Inflammatory macrophage treated with lipopolysaccharide for 4 hours (primary cell): ENCODE measurements at places on chromosomes 1 and 21.

DNA sequence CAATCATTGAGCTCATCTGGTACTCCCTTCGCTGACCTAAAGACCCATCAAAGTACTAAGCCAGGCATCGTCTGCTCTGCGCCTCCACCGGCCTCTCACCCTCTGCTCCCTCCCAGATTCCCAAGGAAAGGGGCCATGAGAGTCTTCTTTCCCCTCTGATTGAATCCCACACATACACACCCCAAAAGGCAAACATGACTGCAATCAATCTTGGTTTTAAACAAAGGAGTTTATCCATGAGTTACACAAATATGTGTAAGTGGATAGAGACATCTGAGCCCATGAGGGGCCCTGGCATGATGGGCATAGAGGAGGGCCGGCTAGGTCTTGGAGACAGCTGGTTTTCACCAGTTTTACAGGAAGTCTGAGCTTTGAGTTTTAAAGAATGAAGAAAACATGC, 50.9 kb downstream of the CAPN2 start:
- DNase-seq: no peak

DNA sequence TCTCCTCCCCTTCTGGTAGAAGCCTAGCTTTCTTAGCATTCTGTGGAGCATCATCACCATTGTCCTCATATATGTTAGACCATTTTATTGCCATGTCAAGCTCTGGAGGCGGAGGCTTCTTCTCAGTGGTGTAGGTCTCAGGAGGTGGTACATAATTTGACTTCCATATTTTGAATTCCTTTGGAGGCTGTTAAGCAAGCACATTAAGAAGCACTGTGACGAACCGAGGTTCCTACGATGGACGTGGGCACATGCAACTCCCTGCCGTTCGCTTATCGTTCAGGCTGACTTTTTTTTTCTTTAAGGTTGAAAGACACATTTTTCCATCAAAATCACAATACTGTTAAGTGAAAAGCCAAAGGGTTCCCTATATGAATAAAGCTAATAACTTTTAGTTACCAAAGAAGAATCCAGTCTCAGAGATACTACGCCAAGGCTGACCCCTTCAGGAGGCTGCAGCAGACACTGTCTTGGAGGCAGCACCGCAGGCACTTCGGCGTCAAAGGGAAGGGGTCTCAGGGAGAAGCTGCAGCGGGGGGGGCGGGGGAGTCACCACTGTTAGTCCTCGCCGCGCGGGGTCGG, 835 bp downstream of the C1orf52 start:
- DNase-seq: peak; percentile 44

DNA sequence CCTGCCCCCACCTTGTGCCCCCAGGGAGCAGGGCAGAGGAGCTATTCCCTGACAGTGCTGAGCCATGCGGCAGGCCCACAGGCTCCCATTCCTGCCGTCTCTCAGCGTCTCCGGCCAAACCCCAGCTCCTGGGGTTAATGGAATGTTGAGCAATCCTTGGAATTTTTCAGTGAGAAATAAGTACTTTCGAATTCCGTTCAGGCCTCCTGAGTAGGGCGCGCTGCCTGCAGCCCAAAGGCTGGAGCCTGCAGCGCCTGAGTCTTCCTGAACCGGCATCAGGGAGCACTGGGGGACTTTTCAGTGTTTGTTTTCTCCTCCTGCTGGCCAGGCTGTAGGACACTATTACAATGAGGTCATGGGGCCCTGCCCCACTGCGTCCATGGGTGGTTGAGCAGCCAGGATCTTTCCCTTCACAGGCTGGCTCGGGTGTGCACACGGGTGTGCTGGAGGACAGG, 33.3 kb upstream of the CSF1 start:
- no peak for DNase-seq

DNA sequence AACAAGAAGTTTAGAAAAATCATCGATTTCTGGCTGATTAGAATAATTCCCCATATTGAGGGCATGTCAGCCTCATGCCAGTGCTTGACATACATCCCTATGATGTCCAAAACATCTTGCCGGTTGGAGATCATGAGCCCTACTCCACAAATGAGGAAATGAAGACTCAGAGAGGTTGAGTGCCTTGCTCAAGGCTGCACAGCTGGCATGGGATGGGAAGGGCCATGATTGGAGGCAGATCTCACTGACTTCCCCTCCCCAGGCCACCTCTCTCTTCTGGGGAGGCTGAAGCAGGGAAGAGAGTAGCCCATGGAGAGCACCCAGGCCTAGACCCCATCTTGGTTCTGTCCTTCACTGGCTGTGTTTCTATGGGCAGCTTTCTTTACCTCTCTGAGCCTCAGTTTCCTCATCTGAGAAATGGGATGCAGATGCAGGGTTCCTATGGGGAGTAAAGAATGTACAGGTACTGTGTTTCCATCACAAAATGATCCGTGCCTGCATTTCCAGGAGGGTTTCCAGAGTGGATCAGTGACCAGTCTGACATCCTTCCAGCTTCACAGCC, 145.7 kb downstream of the SYF2 start:
- DNase-seq: no peak

GRCh38 chr1:110630839-110631663, 24.9 kb upstream of the KCNA2 start:
- peak; percentile 79 for DNase-seq

DNA sequence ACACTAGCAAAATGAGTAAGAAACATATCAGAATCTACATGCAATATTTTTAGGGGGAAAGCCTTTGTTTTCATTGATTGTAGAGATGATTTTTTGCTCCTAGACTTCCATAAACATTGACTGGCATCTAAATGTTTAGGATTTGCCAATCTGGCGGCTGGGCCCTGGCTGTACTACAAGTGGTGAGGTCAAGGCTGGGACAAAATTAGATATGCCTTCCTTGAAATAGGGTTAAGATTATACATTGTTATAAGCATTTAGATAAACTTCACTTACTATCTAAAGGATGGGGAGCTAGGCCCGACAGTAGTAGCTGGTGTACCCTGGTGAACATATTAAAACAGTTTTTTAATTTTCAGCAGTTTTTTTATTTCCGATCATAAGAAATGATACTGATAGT, 5.2 kb downstream of the NFIA start:
- DNase-seq: no peak

GRCh38 chr21:44761011-44761729, 40.5 kb downstream of the UBE2G2 start:
- no peak for DNase-seq

DNA sequence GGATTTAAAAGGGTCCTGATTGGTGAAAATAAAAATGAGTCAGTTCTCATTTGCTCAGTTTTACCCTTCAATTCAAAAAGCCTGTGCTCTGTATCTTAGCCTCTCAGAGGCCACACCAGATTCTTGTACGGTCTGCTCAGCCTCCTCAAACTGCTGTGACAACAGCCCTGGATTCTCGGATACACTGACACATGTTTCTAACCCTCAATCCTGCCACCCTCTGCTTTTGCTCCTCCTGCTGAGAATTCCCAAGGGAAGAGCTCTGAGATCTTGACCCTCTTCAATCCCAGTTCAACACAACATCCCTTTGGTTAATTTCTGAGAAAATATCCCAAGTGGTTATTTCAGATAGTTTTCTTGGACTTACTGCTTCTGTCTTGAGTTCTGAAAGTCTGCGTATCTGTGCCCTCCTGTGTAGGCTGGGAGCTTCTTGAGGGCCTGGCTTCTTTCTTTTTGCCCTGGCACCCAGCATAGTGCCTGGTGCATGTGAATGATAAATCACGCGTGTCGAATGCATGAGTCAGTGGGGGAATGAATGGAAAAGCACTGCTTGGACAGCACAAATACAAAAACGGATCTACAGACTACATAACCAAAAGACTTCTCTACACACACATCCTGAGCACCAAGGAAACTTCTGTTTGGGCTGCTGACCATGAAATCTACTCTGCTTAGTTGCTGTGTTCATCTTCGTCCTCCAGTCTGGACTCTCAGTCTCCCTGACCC, 24.5 kb downstream of the IRF2BP2 start:
- no peak for DNase-seq

GRCh38 chr1:154807048-154807591, 63.0 kb downstream of the KCNN3 start:
- no peak for DNase-seq
